NCI-H774 (cell line): ENCODE measurements at places on chromosomes 1 and 21.
A peak's percentile ranks its signal among the peaks of the same experiment; 100 is the strongest.

- peak; percentile 3 for DNase-seq
Measured at GRCh38 chr21:44199448-44199847, 41.3 kb downstream of the ICOSLG start.

DNA sequence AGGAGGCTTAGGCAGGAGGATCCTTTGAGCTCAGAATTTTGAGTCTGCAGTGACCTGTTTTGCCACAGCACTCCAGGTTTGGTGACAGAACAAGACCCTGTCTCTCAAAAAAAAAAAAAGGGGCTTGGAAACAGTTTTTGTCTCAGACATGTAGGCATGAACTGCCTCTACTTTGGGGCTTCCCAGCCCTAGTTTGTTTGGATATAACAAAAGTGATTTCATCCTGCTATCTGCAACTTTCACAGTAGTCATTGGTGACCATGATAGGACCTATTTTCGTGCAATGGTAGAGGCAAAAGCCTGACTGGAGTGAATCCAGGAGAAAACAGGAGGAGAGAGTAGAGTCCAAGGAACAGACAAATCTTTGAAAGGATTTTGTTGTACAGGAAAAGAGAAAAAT lies 20.3 kb upstream of the EVI5 start:
- DNase-seq = no peak

- DNase-seq = no peak
Measured at GRCh38 chr21:44462086-44462833, 7.0 kb downstream of the LRRC3 start.

DNA sequence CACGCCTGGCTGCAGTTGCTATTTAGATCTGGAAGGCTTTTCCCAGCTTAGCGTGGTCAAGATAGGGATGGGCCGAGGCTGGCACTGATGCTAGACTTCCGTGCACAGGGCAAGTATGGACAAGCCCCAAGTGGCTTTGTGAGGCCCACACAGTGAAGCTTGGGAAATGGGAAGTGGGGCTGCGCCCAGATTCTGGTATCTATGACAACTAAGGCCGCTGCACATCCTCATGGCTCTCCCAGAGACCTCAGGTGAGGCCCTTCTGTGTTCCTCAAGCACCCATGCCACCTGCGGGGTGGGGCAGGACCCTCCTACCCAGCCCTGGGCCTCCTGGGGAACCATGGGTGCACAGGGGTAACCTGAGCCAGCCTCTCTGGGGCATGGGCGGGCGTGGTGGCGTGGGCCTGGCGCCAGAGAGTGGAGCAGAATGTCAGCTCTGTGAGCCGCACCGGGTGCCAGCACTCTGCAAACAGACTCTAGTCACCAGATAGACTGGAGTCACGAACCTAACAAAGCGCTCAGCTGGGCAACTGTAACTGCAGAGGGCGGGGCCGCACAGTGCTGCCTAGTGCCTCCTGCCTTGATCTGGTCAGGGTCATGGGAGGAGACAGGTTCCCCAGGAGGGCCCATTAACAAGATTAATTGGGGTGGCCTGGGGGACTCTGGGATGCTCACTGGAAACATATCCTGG lies 46.4 kb downstream of the ELF3 start:
- DNase-seq = peak; percentile 98

- DNase-seq = no peak
Measured at GRCh38 chr1:239483391-239483790, 97.0 kb downstream of the CHRM3 start.

GRCh38 chr1:85388416-85388815 lies 76.5 kb downstream of the DDAH1 start:
- no peak for DNase-seq

DNA sequence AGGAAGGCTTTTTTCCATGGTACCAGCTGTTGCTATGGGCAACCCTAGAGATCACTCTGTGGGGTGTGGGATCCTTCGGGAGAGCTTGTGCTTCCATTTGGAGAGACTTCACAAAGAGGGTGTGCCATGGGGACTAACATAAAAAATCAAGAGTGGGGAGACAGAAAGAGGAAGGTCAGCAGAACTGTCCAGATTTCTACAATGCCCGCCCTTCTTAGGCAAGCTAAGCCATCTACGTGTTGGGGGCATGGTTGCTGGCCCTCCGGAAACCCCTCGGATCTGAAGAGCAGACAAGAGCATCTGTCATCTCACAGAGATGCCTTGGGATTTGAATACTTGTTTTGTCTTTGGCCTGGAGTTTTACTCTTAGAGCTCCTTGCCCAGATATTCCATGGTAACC lies 83.9 kb upstream of the ZNF648 start:
- DNase-seq = no peak

GRCh38 chr1:225763716-225764548 lies 13.7 kb upstream of the SRP9 start:
- DNase-seq = no peak
